Esophagus squamous epithelium (tissue), 5 donors: ENCODE measurements at places on chromosomes 12 and 14.
A peak's percentile ranks its signal among the peaks of the same experiment; 100 is the strongest.

GRCh38 chr12:130983328-130984017 lies 29.8 kb downstream of the ADGRD1 start:
- no peak for DNase-seq

GRCh38 chr12:1970331-1970900 lies 33.8 kb downstream of the DCP1B start:
- DNase-seq, result no peak

DNA sequence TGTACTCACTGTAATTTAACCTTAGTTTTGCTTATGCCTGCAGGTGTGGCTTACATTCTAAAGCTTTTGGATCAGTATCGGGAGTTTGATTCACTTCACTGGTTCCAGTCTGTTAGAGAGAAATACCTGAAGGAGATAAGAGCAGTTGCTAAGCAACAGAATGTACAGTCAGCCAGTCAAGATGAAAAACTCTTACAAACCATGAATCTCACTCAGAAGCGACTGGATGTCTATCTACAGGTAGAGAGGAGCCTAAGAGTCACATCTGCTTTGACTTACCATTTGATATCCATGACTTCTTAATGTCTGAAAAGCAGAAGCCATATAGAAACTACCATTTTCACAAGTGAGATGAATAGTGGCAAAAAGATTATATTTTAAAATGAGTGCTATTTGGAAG lies 56.5 kb downstream of the WASHC4 start:
- DNase-seq, result no peak

DNA sequence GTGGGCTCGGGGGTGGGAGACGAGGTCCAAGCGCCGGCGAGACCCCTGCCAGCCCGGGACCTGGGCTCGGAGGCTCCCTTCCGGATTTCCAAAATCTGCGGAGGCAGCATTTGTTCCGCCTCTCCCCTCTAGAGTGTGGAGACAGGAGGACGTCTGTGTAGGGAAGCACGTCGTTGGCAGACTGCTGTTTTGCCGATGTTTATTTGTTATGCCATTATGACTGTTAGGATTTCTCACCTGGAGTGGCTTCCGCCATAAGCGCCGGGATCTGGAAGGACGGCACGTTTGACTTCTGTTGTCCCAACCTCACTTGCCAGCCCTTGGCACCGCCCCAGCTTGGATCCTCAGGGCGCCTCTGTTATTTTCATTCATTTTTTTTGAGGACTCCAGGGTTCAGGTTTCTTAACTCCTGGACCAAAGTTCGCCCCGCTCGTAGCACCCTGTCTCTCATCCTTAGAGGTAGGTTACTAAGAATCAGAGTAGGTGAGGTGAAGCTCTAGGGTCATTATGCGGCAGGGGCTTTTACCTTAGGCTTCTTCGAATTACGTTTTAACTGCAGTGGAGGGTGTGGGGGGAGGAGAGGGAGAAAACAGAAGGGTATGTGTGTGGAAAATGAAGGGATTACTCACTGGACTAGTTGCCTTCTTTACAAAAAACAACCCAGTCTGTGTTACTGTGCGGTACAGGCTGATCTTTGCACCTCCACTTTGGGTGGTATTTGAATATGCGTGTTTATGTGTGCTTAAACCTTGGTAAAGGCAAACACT lies 547 bp upstream of the PYGL start:
- no peak for DNase-seq

DNA sequence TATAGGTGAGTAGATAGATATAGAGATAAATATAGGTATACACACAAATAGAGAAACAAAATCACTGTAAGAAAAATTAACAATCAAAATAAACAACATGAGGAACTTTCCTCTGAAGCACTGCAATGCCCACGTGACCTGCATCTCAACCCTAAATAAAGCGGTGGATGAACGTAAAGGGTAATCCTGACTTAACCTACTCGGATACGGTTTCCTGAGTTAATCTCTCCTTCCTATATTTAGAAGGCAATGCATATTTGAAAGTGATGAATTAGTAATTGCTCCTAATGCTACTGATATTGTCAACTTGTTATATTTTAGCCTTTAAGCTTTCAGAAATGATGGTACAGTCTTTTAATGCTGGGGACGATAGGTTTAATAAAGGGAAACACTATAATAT lies 221.4 kb downstream of the ITPR2 start:
- DNase-seq, result no peak

- no peak for DNase-seq
Measured at GRCh38 chr12:62784576-62784975, 150.4 kb downstream of the PPM1H start.

DNA sequence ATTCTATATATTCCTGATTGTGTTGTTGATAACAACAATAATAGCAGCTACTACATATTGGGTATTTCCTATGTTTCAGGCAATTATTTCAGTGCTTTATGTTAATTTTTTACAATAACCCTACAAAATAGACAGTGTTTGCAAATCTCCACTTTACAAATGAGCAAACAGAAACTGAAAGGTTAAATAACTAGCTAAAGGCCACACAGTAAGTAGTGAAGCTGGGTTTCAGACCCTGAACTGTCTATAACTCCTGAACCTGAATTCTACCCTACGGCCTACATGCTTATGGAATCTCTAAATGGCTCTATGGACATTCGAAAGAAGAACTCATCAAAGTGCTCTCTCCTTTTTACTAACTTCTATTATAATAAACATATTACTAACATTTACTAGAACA lies 19.7 kb upstream of the NUDT4 start:
- DNase-seq, result no peak

DNA sequence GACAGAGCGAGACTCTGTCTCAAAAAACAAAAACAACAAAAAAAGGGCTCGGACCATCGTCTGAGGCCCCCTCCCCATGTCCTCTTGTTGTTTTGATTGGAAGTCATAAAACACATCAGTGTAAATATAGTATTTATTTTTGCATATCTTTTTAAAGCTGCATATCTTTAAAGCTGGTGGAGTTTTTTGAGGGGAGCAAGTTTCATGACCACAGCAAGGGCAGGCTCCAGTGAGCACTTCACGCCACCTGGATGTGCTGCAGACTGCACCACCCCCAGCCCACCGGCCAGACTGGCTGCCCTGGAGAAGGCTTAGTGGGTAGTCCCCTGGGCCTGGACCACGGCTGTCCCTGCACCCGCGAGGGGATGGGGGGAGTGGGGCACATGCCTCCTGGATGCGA lies 11.9 kb upstream of the BCL7A start:
- no peak for DNase-seq

DNA sequence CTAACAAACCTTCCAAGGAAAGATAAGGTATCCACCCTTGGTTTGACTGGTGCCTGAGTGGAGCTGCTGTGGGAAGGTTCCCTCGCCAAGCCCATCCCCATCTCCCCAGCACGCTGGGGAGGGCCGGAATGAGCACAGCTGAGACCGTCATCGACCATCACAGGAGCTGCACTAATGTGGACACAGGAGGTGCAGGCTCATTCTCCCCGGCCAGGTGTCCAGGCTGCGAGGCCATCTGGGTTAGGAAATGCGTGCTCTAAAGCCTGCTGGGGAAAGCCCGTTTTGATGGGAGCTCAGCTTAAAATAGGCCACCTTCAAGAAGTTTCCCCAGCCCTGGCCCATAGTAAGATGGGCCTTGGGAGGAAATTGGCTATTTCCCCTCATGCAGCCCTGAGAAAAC lies 35.2 kb upstream of the FOXN3 start:
- no peak for DNase-seq

DNA sequence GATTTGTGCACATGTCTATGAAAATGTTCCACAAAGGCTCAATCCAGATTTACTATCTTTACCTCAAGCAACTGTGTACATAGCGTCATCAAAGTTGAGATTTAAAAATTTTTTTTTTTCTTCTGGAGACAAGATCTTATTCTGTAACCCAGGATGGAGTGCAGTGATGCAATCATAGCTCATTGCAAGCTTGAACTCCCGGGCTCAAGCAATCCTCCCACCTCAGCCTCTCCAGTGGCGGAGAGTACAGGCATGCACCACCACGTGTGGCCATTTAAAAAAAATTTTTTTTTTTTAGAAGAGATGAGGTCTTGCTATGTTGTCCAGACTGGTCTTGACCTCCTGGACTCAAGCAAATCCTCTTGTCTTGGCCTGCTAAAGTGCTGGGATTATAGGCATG lies 2.3 kb downstream of the COCH start:
- no peak for DNase-seq

GRCh38 chr14:81211844-81212243 lies 8.9 kb downstream of the GTF2A1 start:
- DNase-seq, result no peak

DNA sequence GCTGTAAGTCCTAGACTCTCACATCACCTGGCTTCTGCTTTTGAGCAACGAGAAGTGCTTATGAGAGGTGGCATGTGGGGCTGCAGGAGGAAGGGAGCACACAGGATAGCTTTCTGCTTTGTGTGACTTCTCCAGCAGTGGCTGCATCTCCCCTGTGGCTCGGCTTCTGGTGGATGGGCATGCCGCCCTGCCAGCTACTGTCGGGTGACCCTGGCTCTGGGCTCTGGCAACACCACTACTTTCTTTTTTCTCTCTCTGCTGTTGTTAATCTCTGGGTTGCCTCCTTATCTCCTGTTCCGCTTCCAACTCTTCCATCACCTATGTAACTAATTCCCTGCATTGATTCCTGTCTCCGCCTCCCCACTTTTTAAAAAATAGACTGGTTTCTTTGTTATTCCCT lies 209.1 kb upstream of the DAAM1 start:
- DNase-seq, result no peak

DNA sequence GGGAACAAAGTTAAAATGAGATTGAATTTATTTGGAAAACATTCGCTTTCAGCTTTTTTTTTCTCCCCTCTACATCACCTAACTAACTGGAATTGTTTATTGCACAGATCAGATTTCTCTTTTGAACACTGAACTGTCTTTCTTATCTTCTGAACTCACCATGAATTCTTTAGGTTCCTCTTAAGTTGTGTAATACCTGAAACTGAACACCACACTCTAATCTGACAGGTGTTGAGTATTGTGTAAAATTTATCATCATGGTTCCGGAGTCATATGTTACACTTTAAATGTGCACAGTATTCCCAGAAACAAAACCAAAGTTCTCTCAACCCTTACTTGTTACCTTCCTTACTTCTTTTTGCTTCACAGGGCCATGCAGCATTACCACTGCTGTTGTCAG lies 66.8 kb downstream of the TGFB3 start:
- DNase-seq, result no peak

GRCh38 chr12:12899530-12900380 lies 8.4 kb downstream of the GPRC5A start:
- no peak for DNase-seq

DNA sequence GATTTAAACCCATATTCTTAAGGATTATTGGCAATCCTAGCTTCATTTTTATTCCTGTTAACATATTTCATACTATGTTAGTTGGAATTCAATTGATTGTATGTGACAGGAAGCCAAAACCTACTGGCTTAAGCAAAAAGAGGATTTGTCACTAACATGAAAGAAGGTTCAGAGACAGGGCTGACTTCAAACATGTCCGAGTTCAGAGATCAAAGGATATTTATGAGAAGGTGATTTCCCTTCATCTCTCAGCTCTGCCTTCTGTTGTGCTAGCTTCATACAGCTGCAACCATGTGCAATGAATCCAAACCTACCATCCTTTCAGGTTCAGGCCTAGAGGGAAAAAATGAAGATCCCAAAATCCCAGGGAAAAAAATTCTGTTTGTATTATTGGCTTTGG lies 349.7 kb downstream of the ATP23 start:
- DNase-seq, result no peak

DNA sequence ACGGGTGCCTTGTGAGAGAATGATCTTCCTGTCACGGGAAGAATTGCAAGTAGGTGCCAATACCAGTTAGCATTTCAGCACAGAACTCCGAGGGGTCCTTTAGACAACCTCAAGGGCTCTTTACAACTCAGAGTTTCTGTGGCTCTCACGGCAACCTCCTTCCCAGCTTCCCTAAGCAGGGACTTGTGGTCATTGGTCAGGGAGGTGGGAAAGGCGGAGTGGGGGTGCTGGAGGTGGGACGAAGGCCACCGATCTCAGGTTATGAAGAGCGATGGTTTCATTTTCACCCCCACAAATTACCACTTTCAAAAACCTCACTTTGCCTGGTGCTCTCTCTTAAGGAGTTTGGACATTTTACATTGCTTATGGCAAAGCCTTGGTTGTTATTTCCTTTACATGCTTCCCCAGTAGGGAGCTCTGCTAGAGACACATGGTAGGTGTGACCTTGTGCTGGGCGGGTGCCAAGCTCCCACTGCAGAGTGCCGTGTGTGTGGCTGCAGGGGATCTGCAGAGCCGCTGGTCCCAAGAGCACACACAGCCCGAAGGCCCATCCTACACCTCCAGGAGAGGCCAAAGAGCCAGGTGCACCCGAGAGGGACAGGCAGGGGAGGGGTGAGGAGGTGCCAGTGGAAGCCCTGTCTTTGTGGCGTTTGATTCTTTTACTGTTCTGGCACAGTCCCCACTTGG lies 21.4 kb downstream of the BCL2L14 start:
- DNase-seq, result no peak

- no peak for DNase-seq
Measured at GRCh38 chr12:131378176-131378842, 332.6 kb upstream of the SFSWAP start.

- no peak for DNase-seq
Measured at GRCh38 chr12:32902287-32902997, 5.9 kb upstream of the PKP2 start.

DNA sequence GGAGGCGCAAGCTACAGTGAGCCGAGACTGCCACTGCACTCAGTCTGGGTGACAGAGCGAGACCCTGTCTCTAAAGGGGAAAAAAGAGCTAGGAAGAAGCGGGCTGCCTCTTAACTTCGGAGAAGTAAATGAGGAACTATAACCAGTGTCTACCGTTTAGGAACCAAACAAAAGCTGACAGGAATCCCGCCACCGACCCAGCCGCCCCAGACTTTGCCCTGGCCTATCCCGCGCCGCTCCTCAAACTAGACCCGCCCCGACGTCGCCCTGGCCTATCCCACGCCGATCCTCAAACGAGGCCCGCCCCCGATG lies 568 bp upstream of the SIVA1 start:
- DNase-seq, result peak; percentile 100

GRCh38 chr14:88516861-88517357 lies 37.9 kb downstream of the PTPN21 start:
- DNase-seq, result no peak

- DNase-seq, result no peak
Measured at GRCh38 chr14:51293912-51294389, 53.9 kb downstream of the TMX1 start.

DNA sequence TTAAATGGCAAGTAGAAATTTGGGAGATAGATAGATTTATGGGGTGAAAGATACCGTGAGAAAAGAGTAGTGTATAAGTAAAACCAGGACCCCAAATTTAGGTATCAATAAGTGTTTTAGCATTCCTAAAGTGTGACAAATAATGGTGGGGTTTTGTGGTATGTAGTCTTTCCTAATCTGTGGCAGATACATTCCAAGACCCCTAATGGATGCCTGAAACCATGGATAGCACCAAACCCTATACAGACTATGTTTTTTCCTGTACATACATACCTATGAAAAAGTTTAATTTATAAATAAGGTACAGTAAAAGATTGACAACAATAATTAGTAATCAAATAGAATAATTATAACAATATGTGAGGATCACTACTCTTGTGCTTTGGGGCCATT lies 14.4 kb upstream of the TCP11L2 start:
- DNase-seq, result no peak
